Stimulated activated CD4-positive, alpha-beta T cell treated with anti-CD3 and anti-CD28 coated beads, Interleukin-2, amount 100 ng/mL, for 48 hours (primary cell): ENCODE measurements at places on chromosomes 7 and 10.

GRCh38 chr7:125195156-125195555 lies 265.5 kb upstream of the POT1 start:
- DNase-seq = no peak

GRCh38 chr7:102175423-102176170 lies 111.1 kb upstream of the SH2B2 start:
- DNase-seq = no peak

- no peak for DNase-seq
These were observed 13.8 kb downstream of the TMEM273 start for GRCh38 chr10:49174261-49174925.

- DNase-seq = no peak
These were observed 8.1 kb downstream of the ATP5MF start for GRCh38 chr7:99457650-99458493.

DNA sequence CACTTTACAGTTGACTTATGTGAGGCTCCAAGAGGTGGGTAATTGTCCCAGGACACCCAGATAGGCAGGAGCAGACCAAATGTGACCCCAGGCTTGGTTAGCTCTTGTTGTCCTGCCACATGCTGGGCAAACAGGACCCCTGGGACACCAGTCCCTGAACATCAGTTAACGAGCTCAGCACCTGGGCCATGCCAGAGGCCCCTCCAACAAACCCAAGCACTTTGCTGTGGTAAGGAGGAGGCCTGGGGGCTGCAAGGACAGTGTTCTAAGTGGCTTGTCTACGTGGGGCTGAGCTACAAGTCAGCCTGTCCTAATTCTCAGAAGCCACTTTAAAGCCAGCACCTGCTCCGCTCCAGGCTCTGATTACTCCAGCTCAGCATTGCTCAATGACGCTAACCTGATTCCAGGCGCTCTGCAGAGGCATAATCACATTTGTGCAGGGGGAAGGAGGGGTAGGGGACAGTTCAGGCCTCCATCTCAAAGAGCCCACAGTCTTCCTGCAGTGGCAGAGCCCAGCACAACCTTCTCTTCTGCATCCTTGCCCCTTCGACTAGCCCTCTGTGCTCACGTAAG lies 57.2 kb downstream of the DDC start:
- no peak for DNase-seq

DNA sequence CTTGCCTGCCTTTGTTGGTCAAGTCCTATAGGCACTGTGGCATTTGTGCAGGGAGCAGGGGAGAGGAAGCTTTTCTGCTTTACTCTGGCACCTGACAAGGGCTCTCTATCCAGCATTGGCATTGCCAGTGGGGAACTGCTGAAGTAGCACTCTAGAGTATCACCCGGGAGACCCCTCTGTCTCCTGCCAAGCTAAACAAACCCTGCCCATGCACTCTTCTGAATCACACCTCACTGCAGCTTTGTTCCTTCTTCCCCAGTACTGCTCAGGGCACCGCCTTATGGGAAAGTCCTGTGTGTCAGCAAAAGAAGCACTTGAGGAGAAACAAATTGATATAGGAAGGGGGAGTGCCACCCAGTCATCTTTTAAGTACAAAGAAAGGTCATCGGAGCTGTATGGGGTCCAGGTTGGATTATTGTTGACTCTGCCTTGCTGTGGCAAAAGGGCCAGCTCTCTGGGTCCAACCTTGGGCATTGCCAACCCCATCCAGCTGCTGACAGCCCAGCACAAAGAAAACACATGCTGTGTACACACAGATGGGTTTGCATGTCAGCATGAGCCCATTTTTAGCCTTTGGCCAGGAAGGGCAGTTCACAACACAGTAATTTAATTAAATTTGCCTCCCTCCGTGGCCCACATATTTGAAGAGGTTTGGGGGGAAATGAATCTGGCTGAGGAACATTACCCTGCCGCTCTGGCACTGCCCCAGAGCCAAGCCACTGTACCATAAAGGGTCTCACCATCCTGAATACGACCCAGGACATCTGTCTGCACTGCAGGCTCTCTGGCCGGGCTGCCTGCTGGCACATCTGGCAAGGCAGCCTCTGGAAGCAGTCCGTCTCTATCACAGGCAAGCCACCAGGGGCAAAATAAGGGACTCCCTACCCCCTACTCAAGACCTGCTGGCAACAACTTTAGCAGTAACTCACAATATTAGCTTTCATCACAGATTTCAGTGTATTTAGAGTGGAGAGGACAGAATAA lies 13.1 kb downstream of the LRRC4 start:
- no peak for DNase-seq

- DNase-seq = no peak
These were observed 120.0 kb upstream of the SAMD8 start for GRCh38 chr10:74991435-74991834.

GRCh38 chr10:128684215-128684614 lies 558.0 kb upstream of the MKI67 start:
- DNase-seq = no peak

DNA sequence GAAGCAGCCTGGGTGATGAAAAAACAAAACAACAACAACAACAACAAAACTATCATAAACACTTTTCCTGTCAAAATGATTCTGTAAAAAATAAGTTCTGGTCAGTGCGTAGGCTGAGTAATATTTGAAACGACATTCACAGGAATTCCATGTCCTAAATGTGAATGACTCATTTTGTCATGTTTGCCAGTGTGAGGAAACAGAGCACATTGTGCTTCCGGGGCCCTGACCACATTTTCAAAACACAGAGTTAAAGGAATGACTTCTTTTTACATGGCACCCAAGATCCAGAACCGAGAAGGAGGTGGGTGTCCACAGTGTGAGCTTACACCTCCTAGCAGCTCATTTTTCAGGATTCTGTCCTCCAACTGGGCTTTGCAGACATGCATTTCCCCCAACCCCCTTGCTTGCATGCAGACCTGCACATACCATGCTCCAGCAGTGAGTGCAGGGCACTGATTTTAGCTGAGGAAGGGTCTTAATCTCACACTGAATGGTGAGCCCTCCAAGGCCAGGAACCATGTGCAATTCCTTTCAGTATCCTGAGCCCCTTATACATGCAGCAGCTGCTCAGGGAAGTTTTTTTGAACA lies 3.0 kb downstream of the CLRN3 start:
- DNase-seq = no peak

- DNase-seq = no peak
These were observed 12.7 kb downstream of the CHN2 start for GRCh38 chr7:29207162-29207801.

DNA sequence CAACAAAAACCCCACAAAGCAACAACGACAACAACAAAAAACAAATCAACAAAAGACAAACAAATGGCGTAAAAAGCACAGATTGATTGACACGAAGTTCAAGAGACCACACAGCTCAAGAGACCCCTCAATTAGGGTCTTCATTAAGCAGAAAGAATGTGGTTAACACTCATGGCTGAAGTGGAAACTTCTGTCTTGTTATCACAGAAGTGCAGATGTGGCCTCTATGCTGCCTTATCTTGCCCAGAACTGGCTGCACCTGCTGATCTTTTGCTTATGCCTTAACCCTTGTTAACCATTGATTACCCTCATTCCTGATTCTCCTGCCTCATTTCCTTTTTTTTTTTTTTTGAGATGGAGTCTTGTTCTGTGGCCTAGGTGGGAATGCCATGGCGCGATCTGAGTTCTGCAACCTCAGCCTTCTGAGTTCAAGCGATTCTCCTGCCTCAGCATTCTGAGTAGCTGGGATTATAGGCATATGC lies 3.5 kb upstream of the DAGLB start:
- no peak for DNase-seq

DNA sequence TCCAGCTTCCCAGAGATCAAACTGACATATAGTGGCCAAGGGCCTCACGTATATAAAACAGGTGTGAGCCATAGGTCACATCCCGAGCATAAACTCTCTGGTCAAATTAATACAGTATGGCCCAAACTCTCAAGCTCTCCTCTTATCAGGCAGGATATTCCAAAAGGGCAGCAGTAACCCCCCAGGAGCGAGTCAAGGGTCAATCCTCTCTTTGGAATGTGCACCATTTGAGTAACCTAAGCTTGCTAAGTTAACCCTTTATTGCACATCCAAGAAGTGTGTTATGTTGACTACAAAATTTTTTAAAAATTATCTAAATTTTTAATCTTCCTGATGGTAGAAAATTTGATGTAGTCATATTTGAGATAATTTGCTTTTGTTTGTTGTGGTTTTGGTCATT lies 4.5 kb upstream of the TRIM24 start:
- DNase-seq = no peak

DNA sequence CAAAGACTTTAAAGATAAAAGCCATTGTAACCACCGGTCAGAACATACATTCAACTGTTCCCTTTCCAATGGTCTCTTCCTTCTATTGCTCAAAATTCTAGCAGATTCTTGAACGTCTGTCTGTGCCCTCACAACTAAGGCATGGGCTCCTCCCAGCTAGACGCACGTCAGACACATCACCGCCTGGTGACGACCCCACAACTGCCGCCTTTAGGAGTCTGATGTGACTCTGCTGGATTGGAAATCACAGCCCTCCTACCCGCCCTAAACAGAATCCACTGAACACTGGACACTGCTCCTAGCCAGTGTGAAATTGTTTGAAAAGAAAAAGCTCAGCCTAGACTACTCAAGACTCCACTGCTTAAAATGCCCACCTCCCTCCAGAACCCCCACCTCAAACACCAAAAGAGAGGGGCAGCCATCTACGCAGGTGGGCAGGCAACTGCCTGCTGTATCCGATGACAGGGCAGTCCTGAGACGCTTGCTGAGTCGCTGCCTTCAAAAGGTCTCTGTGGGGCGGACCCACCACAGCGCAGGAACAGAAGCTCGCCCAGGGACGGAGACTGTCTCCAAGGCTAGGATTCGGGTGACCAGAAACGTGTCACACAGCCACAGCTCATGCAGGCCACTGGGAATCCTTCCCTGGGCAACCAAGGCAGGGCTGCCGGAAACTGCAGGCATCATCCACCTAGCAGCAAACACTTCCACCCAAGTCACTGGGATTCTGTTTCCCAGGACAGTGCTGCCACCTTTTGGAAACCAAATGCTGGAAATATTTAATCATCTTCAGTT lies 34.7 kb downstream of the GSDME start:
- no peak for DNase-seq

DNA sequence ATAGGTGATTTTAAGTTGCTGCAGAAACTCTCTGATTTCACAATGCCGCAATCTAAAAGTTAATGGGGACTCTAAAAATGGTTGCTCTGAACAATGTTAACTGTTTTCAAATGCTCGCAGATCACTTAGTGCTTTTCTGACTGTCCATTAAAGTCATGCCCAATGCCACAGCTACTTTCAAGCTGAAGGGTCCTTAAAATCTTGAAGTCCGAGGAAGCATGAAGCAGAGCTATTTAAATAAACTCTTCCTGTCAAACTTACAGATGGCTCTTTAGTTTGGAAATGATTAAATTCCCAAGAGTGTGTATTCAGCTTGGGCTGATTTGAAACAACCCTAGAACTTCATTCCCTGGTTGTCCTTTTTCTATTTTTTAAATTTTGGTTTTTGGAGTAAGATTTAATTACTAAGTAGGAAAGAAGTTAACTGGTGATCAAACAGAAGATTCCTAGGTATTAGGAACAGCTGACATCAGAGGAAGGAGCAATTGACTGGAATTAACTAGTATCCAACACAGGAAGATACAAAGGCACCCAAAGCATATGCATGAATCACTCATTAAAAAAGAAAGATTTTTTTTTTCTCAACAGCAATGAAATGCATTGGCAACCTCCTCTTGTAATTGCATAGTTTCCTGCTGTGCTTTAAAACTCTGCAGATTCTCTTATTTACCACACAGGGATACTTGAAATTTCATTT lies 105.1 kb downstream of the NRP1 start:
- no peak for DNase-seq

DNA sequence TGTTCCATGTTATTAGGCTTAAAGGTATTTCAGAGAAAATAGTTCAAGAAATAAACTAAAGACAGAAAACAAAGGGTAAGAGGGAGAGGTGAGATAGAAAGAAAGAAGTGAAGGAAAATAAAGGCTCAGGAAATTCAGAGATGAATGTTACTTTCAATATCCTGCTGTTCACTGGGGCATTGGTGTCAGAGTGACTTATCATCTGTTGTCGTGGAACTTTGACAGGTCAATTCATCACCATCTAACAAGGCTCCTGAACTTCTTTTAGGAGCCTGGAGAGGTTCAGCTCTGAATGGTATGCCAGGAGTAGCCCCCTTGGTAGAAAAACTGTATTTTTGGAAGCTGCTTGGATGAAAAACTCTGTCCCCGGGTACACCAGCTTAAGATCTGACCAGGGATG lies 100.1 kb downstream of the KLF6 start:
- no peak for DNase-seq

GRCh38 chr7:34734771-34735170 lies 76.8 kb downstream of the NPSR1 start:
- DNase-seq = no peak

DNA sequence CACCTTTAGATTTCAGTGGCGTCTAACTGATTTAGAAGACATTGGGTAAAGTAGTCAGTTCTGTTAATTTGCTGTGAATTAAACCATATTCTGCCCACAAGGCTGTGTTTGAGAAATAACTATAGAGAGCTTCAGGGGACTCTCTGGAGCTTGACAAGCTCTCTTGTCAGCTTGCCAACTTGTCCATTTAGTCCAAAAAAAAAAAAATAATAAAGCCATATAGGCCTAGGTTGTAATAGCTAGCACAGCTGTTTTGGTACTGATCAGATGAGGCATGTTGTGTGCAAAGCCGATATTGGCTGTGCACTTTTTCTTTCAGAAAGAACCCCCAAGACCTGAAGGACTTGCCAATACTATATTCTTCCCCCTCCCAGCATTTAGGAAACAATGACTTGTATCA lies 20.2 kb upstream of the ZNF282 start:
- no peak for DNase-seq

GRCh38 chr10:78972160-78972946 lies 96.4 kb upstream of the ZMIZ1 start:
- no peak for DNase-seq

GRCh38 chr7:47944536-47945260 lies 3.6 kb downstream of the PKD1L1 start:
- no peak for DNase-seq

DNA sequence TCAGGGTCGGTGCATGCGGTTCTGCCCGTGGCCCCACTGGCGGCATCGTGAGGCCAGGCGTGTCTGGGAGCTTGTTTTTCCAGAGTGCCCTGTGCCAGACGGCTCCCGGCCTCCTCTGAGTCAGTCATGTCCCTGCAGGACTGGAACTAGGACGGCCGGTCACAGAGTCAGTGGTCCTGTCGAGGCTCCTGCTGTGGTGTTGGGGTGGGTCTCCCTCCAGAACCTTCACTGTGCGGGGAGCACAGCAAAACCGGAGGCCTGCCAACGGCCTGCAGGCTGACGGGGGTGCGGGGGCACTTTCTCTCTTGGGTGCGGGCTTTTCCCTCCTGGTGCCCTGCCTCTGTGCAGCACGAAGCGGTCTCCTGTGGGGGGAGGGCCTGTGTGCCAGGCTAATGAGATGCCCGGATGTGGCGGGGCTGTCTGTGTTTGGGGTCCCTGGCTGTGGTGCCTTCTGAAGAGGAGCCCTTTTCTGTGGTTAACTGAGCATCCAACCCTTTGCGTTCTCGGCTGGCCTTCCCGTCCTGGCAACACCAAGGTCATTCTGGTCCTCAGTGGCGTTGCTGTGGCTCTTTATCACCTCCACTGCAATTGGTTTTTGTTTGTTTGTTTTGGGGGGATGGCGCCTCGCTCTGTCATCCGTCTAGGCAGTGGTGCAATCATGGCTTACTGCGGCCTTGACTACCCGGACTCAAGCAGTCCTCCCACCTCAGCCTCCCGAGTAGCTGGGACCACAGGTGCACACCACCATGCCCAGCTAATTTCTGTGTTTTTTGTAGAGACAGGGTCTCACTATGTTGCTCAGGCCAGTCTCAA lies 8.0 kb downstream of the GET4 start:
- no peak for DNase-seq
